ENCODE measurements at places on chromosomes 11 and 22.
A peak's percentile ranks its signal among the peaks of the same experiment; 100 is the strongest.

DNA sequence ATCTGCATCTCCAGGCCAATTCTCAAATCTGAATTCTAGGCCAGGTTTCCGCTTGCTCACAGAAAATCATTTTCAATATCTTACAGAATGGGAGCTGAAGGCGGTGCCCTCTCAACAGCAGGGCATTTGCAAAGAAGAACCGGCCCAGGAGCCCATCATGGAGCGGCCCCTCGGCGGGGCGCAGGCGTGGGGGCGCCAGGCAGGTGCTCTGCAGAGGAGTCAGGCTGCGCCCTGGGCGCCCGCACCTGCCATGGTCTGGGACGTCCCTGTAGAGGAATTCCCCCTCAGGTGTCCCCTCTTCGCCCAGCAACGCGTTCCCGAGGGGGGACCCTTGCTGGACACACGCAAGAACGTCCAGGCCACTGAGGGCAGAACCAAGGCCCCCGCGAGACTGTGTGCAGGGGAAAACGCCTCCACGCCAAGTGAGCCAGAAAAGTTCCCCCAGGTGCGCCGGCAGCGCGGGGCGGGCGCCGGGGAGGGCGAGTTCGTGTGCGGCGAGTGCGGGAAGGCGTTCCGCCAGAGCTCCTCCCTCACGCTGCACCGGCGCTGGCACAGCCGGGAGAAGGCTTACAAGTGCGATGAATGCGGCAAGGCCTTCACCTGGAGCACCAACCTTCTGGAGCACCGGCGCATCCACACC, 11.5 kb downstream of the ZNF74 start:
- no peak for DNase-seq

- no peak for DNase-seq
Measured at GRCh38 chr22:48071828-48072227, 1309.4 kb downstream of the TBC1D22A start.

- DNase-seq: no peak
Measured at GRCh38 chr11:46836431-46836830, 9.6 kb downstream of the CKAP5 start.

- DNase-seq: no peak
Measured at GRCh38 chr11:20137637-20138036, 22.6 kb downstream of the DBX1 start.

DNA sequence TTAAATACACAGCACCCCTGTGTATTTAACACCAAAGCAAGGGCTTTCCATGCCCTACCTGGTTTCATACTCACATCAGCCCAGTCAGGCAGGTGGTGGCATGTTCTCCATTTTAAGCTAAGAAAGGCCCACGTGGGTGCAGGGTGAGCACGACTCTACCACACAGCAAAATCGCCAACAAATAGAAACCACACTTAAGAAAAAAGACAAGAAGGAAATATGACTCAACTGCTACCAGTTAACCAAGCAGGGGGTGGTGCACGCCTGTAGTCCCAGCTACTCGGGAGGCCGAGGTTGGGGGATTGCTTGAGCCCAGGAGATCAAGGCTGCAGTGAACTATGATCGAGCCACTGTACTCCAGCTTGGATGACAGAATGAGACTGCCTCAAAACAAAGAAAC, 35.2 kb upstream of the TFIP11 start:
- peak; percentile 1 for DNase-seq

- DNase-seq: no peak
Measured at GRCh38 chr11:34508524-34508923, 5.1 kb downstream of the ELF5 start.

DNA sequence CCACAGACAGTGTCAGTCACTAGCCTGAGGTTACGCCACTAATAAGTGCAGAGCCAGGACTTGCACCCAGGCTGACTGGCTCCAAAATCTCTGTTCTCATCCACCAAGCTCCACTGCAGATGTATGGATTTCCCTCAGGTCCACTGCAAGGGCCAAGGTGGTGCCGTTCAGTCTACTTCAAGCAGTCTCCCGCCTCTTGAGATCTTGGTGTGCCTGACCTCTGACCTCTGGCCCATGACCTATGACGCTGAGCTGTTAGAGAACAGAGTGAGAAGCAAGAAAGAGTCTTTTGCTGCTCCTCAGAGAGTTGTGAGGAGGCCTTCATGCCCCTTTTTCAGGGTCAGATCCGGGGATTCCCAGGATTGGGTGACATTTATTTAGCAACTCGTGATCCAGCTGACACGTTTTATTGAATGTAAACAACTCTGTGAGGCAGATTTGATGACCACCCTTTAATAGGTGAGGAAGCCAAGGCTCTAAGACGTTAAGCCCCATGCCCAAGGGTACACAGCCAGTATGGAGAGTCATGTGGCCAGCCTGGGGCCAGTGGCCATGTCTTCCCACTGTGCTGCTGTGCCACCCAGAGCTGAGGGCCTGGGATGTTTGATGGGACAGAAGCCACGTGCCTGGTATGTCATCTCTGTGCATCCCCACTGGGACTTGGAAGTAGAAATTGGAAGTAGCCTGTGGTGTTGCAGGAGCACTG, 25.2 kb downstream of the DCPS start:
- DNase-seq: no peak

DNA sequence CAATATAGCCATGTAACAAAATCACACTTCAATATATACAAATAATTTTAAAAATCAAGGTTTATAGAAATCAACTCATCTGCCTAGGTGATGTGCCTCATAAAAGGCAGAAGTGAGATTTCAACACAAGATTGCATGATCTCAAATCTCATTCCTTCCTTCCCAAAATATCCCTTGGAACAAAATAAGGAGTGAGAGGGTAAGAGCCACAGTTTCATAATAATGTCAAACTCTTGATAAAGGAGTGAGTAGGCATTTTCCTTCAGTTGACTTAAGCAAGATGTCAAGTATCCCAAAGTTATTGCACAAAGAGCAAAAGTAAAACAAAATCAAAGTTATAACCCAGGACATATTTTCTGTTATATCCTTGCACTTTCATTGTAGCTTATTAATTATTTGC, 81.3 kb downstream of the C22orf31 start:
- DNase-seq: no peak

DNA sequence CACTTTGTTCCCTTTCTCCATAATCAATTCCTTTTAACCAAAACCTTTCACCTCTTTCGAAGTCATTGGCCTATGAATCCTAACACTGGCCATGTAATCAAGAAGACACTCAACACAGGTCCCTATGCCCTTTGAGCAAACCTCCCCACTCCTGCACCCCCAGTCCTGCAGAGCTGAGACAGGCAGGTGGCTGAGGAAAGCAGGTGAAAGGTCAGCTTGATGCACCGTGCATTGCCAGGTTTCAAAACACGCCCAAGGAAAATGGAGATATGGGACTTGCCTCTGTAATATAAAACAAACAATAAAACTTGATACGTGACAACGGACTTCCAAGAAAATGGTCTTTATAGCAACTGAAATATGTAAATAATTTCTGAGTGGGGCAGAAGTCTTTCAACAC, 10.6 kb downstream of the CPT1A start:
- no peak for DNase-seq

DNA sequence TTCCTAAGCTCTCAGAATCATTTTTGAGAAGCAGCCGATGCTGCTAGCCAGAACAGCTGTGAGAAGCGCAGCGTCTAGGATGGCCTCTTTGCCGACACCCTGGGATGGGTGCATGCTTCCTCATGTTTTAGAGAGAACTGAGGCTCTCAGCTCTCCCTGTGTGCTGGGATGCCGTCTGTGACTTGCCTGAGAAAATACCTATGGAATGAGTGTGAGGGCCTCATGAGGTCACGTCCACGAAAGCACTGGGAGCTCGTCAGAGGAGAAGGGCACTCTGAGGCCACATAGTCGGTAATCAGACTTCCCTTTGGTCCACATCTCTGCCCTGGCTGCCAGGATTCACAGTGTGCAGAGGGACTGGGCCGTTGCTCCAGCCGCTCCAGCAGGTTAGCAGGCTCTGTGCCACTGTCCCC, 54.7 kb downstream of the MICAL3 start:
- no peak for DNase-seq

DNA sequence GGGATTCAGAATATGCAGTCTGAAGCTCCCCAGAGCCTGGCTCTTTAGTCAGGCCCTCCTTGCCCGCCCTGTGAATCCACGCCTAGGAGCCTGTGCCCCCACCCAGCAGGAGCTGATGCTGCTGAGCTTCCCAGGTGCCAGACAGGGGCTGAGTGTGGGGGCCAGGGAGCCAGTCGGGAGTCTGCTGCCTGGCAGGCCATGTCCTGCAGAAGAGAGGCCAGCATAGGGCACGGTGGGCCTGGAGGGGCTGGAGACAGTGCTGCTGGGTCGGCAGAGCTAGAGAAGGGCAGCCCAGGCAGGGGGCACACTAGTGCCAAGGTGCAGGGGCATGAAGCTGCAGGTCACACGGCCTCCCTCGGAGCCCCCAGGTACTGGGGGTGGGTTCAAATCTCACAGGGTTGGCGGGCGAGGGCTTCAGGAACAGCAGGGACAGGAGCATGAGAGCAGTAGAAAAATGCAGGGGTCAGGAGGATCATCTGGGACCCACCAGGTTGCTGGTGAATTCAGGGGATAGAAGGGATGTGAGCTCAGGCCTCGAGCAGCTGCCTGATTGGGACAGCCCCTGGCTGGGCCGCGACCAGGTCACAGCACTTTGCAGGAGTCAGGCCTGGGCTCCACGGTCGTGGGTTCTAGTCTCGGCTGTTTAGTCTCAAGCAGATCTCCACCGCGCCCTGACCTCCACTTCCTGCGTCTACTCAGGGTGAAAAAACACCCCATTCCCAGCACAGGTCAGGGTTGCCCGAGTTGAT, 4.1 kb upstream of the SEPTIN5 start:
- DNase-seq: no peak

DNA sequence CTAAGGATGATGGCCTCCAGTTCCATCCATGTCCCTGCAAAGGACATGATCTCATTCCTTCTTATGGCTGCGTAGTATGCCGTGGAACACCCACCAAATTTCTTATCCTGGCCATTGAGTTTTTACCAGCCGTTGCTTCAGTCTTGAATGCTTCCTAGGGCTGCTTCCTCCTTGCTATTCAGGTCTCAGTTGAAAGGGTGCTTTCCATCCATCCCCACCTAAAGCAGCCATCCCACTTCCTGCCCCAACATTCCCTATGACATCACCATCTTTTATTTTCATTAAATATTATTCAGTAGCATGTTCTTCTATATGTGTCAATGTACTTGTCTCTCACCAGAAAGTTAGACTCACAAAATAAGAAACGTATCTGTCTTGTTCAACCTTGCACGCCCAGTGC, 40.7 kb upstream of the SLN start:
- DNase-seq: no peak

DNA sequence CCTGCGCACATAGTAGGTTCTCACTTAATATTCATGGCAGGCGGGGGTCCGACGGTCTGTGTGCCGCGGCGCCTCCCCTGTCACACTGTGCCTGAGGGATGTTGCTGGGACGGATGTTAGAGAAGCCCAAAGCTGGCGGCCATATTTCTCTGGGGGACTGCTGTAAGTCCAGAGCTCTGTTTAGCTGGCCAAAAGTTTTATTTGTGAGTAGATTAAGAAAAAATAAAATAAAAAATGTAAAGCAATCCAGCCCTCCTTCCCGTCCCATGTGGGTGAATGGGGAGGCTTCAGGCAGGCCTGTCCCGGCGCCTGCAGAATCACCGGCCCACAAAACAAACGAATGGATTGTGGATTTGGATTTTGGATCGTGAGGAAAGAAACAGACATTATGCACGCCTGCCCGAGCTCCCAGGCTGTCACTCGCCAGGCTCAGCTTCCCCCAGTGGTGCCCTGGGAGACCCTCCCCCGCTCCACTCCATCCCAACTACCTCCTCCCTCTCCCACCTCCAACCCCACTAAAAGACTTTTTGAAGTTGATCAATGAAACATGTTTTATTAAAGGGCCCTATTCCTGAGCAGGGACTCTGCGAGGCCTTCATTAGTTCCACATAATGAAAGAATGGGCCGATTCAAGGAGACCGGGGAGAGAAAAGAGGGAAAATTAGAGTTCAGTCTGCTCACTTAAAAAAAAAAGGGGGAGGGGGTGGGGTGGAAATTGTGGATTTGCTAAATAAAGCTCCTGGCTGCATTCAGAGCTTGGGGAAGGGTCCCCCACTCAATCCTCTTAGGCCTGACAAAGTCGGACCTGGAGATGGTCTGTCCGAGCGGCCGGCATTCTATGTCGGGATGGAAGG, 20.4 kb upstream of the SCUBE1 start:
- no peak for DNase-seq

GRCh38 chr22:40366068-40366467, 4.3 kb upstream of the SGSM3 start:
- no peak for DNase-seq

DNA sequence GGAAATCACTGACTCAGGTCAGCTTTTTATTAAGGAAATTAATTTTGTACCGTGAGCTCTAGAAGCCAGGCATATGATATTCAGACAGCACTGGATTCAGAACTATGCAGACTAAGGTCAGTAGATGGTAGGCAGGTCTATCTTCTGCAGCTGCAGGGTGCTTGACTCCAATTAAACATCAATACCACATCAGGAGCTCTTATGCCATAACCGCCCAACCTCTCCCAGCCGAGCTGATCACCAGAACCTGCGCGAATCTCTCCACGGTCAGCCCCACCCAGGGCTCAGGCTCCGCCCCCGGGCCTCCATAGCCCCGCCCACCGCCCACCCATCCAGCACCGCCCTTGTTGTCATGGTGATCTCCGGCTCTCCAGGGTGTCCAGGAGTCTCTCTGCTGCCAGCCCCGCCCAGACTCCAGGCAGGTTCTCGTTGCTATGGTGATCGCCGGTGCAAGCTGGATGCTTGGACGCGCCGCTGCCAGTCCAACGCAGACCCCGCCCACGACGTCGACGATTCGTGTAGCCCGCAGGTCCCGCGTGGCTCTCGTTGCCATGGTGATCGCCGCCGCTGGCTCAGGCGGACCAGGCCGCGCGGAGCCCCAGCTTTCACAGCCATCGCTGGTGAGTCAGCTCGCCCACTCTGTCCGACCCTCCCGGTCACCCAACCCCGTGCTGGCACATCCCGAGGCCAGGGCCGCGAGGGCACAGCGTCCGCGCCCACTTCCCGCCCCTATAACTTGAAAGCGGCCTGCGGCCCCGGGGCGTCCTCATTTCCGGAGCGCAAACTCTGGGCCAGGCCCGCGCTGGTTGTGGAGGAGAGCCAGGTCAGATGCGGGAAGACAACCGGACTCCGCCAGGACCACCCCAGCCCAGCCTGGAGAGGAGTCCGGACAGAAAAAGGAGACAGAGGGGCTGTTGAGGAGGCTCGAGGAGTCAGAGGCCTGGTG, at the start of gene RAB36:
Gene RAB36, plus strand, starts transcription at position 546 of the 946 bp plus-strand sequence. CDS start 1,140 bp downstream, outside the sequence.
- peak; percentile 72 for DNase-seq

- DNase-seq: no peak
Measured at GRCh38 chr11:38721586-38722315, 2123.7 kb upstream of the RAG2 start.
